ENCODE measurements at places on chromosomes 13 and 19. TPM values are rescaled to one million over a fixed set of nuclear protein-coding genes. Genes with fewer than 3 reads are reported as not detected.

Gene CYP2A6
- not detected for polyA plus RNA-seq

Gene ZNF93
- polyA plus RNA-seq = 2.9 TPM

Gene SIGLEC14
- 30.0 TPM for polyA plus RNA-seq

Gene TDRD3
- polyA plus RNA-seq = 6.7 TPM

Gene PRX
- polyA plus RNA-seq = 0.68 TPM

Gene UBAC2
- polyA plus RNA-seq = 89.0 TPM

Gene ZNF528
- polyA plus RNA-seq = 15.0 TPM

Gene MYPOP
- polyA plus RNA-seq = 5.7 TPM

Gene GPR183
- 150 TPM for polyA plus RNA-seq

Gene EFNA2
- polyA plus RNA-seq = not detected

Gene ELANE
- polyA plus RNA-seq = 0.18 TPM

Gene NCAN
- polyA plus RNA-seq = 0.01 TPM

Gene SPACA4
- polyA plus RNA-seq = not detected

Gene CLEC17A
- polyA plus RNA-seq = 180 TPM

Gene SLC10A2
- polyA plus RNA-seq = not detected

Gene OVOL3
- polyA plus RNA-seq = not detected

Gene ELAVL3
- not detected for polyA plus RNA-seq

Gene FOXA3
- polyA plus RNA-seq = not detected

Gene PLIN4
- polyA plus RNA-seq = 0.04 TPM

Gene CCL25
- polyA plus RNA-seq = 0.28 TPM

Gene LIG4
- polyA plus RNA-seq = 12.9 TPM

Gene PRODH2
- not detected for polyA plus RNA-seq

Gene ZNF440
- 4.3 TPM for polyA plus RNA-seq

Gene CYP4F8
- not detected for polyA plus RNA-seq

Gene CC2D1A
- polyA plus RNA-seq = 28.9 TPM

Gene ZNF285
- polyA plus RNA-seq = 4.6 TPM

Gene INAFM1
- 6.8 TPM for polyA plus RNA-seq

Gene MBD3L2
- not detected for polyA plus RNA-seq

Gene PLPPR3
- polyA plus RNA-seq = not detected

Gene SGCG
- polyA plus RNA-seq = not detected

Gene SEMA6B
- not detected for polyA plus RNA-seq

Gene LIPE
- polyA plus RNA-seq = 46.8 TPM

Gene SPACA7
- not detected for polyA plus RNA-seq

Gene PTOV1
- 144 TPM for polyA plus RNA-seq

Gene SRRM5
- 1.9 TPM for polyA plus RNA-seq

Gene ZNF544
- polyA plus RNA-seq = 41.4 TPM

Gene SLC25A41
- 0.48 TPM for polyA plus RNA-seq

Gene AMER2
- polyA plus RNA-seq = not detected

Gene OR10H1
- polyA plus RNA-seq = not detected

Gene ZNF317
- 31.6 TPM for polyA plus RNA-seq

Gene DACT3
- 0.03 TPM for polyA plus RNA-seq

Gene COG6
- polyA plus RNA-seq = 7.7 TPM

Gene PLEKHA4
- 4.3 TPM for polyA plus RNA-seq

Gene TPM4
- 65.4 TPM for polyA plus RNA-seq

Gene QPCTL
- 9.4 TPM for polyA plus RNA-seq

Gene PRKCG
- polyA plus RNA-seq = 2.6 TPM

Gene UHRF1
- polyA plus RNA-seq = 0.55 TPM

Gene ETV2
- 0.20 TPM for polyA plus RNA-seq

Gene FFAR3
- 0.63 TPM for polyA plus RNA-seq
